ENCODE measurements at places on chromosomes 12 and 14. TPM values are rescaled to one million over a fixed set of nuclear protein-coding genes. Genes with fewer than 3 reads are reported as not detected.

DNA sequence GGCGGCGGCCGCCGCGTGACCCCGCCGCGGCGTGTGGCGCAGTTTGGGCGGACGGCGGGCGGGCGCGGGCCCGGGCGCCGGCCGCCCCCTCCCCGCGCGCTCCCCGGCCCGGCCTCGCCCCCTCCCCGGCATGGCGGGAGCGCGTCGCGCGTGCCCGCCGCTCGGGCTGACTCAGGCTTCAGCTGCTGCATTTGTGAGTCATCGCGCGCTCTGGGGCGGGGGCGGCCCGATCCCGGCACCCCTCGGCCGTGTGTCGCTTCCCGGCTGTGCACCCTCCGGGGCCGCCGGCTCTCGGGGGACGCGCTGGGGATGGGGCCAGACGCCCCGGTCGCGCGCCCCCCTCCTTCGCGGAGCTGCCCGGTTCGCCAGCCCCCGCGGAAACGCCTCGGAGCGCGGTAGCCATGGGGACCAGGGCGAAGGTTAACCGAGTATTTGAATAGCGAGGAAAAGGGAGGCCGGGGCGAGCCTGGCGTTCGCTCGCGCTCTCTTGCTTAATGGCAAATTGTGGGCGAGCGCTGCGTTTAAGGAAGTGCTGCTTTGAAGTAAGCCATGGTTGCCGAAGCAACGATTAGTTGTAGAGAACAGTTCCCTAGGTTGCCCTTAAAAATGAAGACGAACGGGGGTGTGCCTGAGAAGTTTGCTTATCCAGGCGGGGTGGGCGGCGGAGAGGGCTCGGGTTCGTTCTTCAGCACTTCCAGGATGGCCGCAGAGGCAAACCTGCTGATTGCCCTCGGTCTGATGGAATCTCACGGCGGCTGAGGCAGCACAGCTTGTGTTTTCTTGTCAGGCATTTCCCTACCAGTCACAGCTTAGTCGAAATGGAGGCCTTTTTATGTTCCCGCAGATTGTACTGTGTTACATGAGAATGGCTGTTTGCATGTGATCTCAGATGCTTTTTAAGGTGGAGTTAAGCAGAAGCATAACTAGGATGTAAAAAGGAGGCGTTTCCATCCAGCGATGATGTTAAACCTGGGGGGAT lies 896 bp downstream of the EIF5 start:
- H3K27me3 ChIP-seq = no peaks in the 10 kb centered on the region
- DNase-seq = peak; percentile 42
- peak overlapping the region; percentile 100 for H3K27ac ChIP-seq
- H3K36me3 ChIP-seq = peaks cover 39% of the 10 kb centered on the region
- H3K4me1 ChIP-seq = no peaks in the 10 kb centered on the region

FAM181A gene
- not detected for total RNA-seq

GRCh38 chr12:3753544-3754284 lies 805 bp upstream of the CRACR2A start:
- peak overlapping the region; percentile 82 for H3K27ac ChIP-seq
- peak overlapping the region; percentile 68 for H3K4me3 ChIP-seq
- peaks cover 16% of the 10 kb centered on the region for H3K27me3 ChIP-seq
- peaks cover 32% of the 10 kb centered on the region for H3K4me1 ChIP-seq
- no peak for DNase-seq
- no peaks in the 10 kb centered on the region for H3K36me3 ChIP-seq

SLC5A8 gene
- not detected for total RNA-seq

GRCh38 chr14:94780536-94781399 lies 10.9 kb upstream of the GSC start:
- no peak overlapping the region for H3K4me3 ChIP-seq
- H3K27me3 ChIP-seq = no peaks in the 10 kb centered on the region
- no peak overlapping the region for H3K27ac ChIP-seq
- H3K4me1 ChIP-seq = no peaks in the 10 kb centered on the region
- no peak for DNase-seq
